ENCODE measurements at places on chromosomes 12 and 14.

- H3K4me3 ChIP-seq, result no peak overlapping the region
- H3K27me3 ChIP-seq, result no peaks in the 10 kb centered on the region
- H3K27ac ChIP-seq, result peak overlapping the region; percentile 38
- H3K36me3 ChIP-seq, result peaks cover 20% of the 10 kb centered on the region
- H3K4me1 ChIP-seq, result peaks cover 32% of the 10 kb centered on the region
Measured at GRCh38 chr14:22579236-22579635, 9.8 kb downstream of the DAD1 start.

- no peak overlapping the region for H3K4me3 ChIP-seq
- H3K27ac ChIP-seq, result no peak overlapping the region
- DNase-seq, result no peak
- peaks cover 15% of the 10 kb centered on the region for H3K27me3 ChIP-seq
Measured at GRCh38 chr12:28988325-28988704, 160.8 kb upstream of the FAR2 start.

DNA sequence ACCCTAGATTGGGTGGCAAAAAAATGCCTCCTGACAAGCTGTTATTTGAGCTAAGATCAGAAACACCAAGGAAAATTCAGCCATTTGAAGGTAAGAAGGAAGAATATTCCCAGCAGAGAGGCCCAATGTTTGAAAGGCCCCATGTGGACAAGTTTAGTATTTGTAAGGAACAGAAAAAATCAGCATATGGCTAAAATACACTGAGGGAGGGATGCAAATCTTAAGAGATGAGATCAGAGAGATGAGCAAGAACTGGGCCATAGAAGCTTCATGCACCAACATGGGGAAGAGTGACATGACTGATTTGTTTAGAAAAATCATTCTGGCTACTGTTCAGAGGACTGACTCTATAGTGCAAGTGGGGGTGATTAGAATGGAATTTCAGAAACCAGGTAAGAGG, 496.8 kb upstream of the SOX5 start:
- no peak overlapping the region for H3K4me3 ChIP-seq
- H3K36me3 ChIP-seq, result no peaks in the 10 kb centered on the region
- DNase-seq, result no peak
- no peaks in the 10 kb centered on the region for H3K4me1 ChIP-seq
- H3K27ac ChIP-seq, result no peak overlapping the region
- H3K27me3 ChIP-seq, result peaks cover 2% of the 10 kb centered on the region

DNA sequence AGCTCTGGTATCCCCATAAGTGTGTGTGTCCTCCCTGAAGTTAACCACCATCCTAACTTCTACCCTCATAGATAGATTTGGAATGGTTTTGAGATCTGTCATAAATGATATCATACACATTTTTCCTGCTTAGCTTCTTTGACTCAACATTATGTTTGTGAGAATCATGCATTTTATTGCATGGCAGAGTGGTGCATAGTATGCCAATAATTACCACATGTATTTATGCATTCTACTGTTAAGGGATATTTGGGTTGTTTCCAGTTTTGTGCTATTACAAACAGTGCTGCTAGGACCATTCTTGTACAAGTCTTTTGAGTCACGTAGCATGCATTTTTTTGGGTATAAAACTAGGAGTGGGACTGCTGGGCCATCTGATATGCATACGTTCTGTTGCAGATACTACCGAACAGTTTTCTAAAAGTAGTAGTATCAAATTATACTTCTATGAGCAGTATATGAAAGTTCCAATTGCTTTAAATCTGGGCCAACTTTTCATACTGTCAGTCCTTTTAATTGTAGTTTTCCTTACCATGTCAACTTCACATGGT, 13.4 kb downstream of the GRIP1 start:
- H3K27me3 ChIP-seq, result peaks cover 48% of the 10 kb centered on the region
- no peaks in the 10 kb centered on the region for H3K4me1 ChIP-seq
- H3K4me3 ChIP-seq, result no peak overlapping the region
- H3K36me3 ChIP-seq, result no peaks in the 10 kb centered on the region

DNA sequence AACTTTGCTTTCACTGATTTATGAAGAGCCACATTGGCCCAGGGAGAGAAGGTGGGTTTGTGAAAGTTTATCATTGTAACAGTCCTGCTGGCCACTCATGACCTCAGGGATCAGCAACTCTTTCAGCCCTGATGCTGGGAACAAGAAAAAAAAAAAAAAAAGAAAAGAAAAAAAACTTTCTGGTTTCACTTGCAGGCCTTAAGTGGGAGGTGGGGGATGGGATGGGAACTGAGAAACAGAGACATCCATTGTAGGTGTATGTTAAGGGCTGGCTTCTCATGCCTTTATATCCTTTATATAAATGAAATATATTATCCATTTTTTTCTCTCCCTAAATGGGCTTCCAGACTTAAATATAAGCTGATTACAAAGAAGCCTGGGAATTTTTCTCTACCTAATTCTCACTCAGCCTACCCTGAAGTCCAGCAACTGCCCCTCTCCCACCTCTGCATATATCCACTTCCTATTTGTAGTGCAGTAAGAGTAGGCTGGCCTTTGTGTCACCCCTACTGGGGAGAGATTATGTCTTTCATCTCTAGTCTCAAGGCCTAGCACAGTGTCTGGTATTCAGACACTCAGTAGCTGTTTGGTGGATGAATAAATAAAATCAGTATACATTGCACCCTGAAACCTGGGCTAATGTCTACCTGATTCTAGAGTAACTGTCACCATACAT, 187.1 kb downstream of the KICS2 start:
- H3K27ac ChIP-seq, result no peak overlapping the region
- no peaks in the 10 kb centered on the region for H3K27me3 ChIP-seq
- H3K36me3 ChIP-seq, result no peaks in the 10 kb centered on the region
- no peak for DNase-seq

GRCh38 chr12:130932061-130932930, 21.4 kb upstream of the ADGRD1 start:
- H3K36me3 ChIP-seq, result no peaks in the 10 kb centered on the region
- no peak overlapping the region for H3K4me3 ChIP-seq
- H3K4me1 ChIP-seq, result no peaks in the 10 kb centered on the region
- H3K27me3 ChIP-seq, result peaks cover 73% of the 10 kb centered on the region
- DNase-seq, result no peak

GRCh38 chr12:67811437-67812361, 163.2 kb downstream of the DYRK2 start:
- peaks cover 4% of the 10 kb centered on the region for H3K36me3 ChIP-seq
- no peaks in the 10 kb centered on the region for H3K27me3 ChIP-seq
- no peak overlapping the region for H3K27ac ChIP-seq
- no peak for DNase-seq
- no peaks in the 10 kb centered on the region for H3K4me1 ChIP-seq
- no peak overlapping the region for H3K4me3 ChIP-seq

GRCh38 chr14:50447461-50447860, 50.8 kb upstream of the CDKL1 start:
- no peak for DNase-seq
- no peak overlapping the region for H3K4me3 ChIP-seq
- no peaks in the 10 kb centered on the region for H3K4me1 ChIP-seq
- H3K36me3 ChIP-seq, result peaks cover 70% of the 10 kb centered on the region

GRCh38 chr14:103522649-103523574, at the start of gene CKB:
TSS of gene CKB (minus strand) at chr14:103522830. CDS start at chr14:103522493, 337 bp downstream.
- H3K27ac ChIP-seq, result no peak within 1 kb of the TSS
- no peak for DNase-seq
- no peaks in the 10 kb centered on the region for H3K36me3 ChIP-seq
- peak within 1 kb of the TSS; percentile 65 for H3K4me3 ChIP-seq

GRCh38 chr12:15485466-15485865, 163.2 kb downstream of the PTPRO start:
- DNase-seq, result no peak
- no peaks in the 10 kb centered on the region for H3K36me3 ChIP-seq
- H3K27me3 ChIP-seq, result peaks cover 9% of the 10 kb centered on the region
- no peak overlapping the region for H3K27ac ChIP-seq
- no peak overlapping the region for H3K4me3 ChIP-seq

GRCh38 chr12:57817261-57817989, 1.1 kb downstream of the AVIL start:
- H3K27me3 ChIP-seq, result no peaks in the 10 kb centered on the region
- DNase-seq, result no peak
- H3K27ac ChIP-seq, result no peak overlapping the region
- no peak overlapping the region for H3K4me3 ChIP-seq
- peaks cover 13% of the 10 kb centered on the region for H3K36me3 ChIP-seq

DNA sequence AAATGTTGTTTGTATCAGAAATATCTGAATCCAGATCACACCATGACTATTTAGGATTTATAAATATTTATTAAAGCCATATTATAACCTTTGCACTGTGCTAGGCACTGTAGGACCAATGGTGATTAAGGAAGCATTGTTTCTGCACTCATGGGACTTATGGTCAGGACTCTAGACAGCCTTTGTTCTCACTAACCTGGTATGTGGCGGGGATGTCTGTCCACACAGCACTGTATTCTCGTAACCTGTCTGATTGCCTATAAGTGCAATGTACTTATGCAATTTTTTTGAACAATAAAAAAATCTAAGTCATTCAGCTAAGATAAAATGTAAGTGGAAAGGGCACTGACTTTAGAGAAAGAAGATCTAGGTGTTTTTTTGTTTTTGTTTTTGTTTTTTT, 6.7 kb upstream of the SSPN start:
- H3K4me1 ChIP-seq, result no peaks in the 10 kb centered on the region
- H3K4me3 ChIP-seq, result no peak overlapping the region
- peaks cover 39% of the 10 kb centered on the region for H3K27me3 ChIP-seq
- H3K27ac ChIP-seq, result no peak overlapping the region
- no peaks in the 10 kb centered on the region for H3K36me3 ChIP-seq

GRCh38 chr14:98143566-98143965, 1128.4 kb downstream of the BCL11B start:
- no peak overlapping the region for H3K27ac ChIP-seq
- H3K4me1 ChIP-seq, result peaks cover 45% of the 10 kb centered on the region
- no peaks in the 10 kb centered on the region for H3K27me3 ChIP-seq
- H3K4me3 ChIP-seq, result no peak overlapping the region
- DNase-seq, result no peak
- H3K36me3 ChIP-seq, result no peaks in the 10 kb centered on the region

DNA sequence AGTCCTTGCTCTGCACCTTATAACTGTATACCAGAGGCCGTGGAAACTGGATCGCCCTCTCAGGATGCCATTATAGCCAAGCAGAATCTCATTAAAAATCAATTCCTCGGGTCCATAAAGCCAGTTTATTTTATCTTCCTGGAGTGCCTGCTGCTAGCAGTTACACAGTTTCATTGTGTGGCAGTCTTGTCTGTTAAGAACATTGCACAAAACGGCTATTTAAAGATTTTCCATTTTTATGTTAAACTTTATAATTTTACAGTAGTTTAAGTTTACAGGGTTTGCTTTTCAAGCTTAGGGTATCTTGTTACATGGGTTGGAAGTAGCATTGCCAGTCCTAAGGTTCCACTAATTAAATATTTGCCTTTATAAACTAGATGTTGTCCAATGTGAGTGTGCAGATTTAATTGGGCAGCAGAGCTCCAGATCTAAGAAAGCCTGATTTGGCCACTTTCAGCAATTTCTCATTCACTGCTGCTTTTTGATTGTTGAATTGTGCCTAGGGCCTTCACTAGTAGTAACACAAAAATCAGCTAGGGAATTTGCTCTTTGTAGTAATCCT, 17.0 kb downstream of the TMEM30B start:
- no peak overlapping the region for H3K4me3 ChIP-seq
- DNase-seq, result no peak
- H3K27me3 ChIP-seq, result peaks cover 37% of the 10 kb centered on the region
- no peaks in the 10 kb centered on the region for H3K36me3 ChIP-seq
- H3K4me1 ChIP-seq, result no peaks in the 10 kb centered on the region

- DNase-seq, result no peak
- peaks cover 1% of the 10 kb centered on the region for H3K4me1 ChIP-seq
- H3K36me3 ChIP-seq, result peaks cover 3% of the 10 kb centered on the region
- H3K27ac ChIP-seq, result no peak overlapping the region
Measured at GRCh38 chr14:103220134-103220981, 97.1 kb downstream of the TNFAIP2 start.

GRCh38 chr14:97180304-97181200, 383.4 kb downstream of the VRK1 start:
- no peaks in the 10 kb centered on the region for H3K36me3 ChIP-seq
- no peak overlapping the region for H3K4me3 ChIP-seq
- no peak overlapping the region for H3K27ac ChIP-seq
- peaks cover 9% of the 10 kb centered on the region for H3K27me3 ChIP-seq

DNA sequence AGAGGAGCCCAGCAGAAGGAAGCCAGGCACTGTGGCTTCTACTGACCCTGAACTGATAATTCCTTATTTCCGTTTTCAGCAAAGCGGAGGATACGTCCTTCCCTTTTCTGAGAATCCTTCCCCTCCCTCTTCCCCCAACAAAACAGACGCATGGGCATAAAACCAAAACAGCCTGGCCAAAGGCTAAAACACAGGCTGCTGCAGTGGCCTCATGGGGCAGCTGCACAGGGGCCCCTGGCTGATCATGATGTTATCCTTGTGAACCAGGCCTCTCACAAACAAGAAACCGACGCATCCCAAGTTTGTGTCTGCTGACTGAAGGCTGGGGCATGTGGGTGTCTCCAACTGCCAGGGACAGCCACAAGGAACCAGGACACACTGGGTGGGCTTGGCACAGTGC, 23.4 kb upstream of the STON2 start:
- no peaks in the 10 kb centered on the region for H3K36me3 ChIP-seq
- H3K27ac ChIP-seq, result no peak overlapping the region
- DNase-seq, result no peak
- no peak overlapping the region for H3K4me3 ChIP-seq

- no peaks in the 10 kb centered on the region for H3K4me1 ChIP-seq
- H3K27me3 ChIP-seq, result no peaks in the 10 kb centered on the region
- no peak overlapping the region for H3K27ac ChIP-seq
- H3K36me3 ChIP-seq, result no peaks in the 10 kb centered on the region
- no peak for DNase-seq
Measured at GRCh38 chr12:29869946-29870345, 86.2 kb upstream of the TMTC1 start.

DNA sequence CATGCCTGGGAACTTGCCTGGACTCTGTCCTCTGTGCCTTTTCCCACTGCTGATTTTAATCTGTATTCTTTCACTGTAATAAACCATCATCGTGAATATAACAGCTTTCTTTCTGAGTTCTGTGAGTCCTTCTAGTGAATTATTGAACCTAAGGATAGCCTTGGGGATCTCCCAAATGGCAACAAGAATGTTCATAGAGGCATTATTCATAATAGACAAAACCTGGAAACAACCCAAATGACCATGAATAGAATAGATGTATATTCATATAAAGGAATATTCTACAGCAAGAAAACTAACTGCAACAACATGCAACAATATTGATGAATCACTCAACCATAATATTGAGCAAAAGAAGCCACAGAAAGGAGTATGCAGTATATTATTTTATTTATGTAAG, 44.7 kb upstream of the CEP83 start:
- H3K4me3 ChIP-seq, result no peak overlapping the region
- peaks cover 3% of the 10 kb centered on the region for H3K36me3 ChIP-seq
- H3K27ac ChIP-seq, result no peak overlapping the region
- no peaks in the 10 kb centered on the region for H3K27me3 ChIP-seq

GRCh38 chr14:79011091-79011919, 841.1 kb downstream of the NRXN3 start:
- H3K27ac ChIP-seq, result no peak overlapping the region
- H3K4me1 ChIP-seq, result no peaks in the 10 kb centered on the region
- H3K27me3 ChIP-seq, result no peaks in the 10 kb centered on the region
- no peaks in the 10 kb centered on the region for H3K36me3 ChIP-seq
- no peak for DNase-seq

- no peak overlapping the region for H3K27ac ChIP-seq
- no peaks in the 10 kb centered on the region for H3K36me3 ChIP-seq
- no peak overlapping the region for H3K4me3 ChIP-seq
- DNase-seq, result no peak
- peaks cover 39% of the 10 kb centered on the region for H3K27me3 ChIP-seq
- H3K4me1 ChIP-seq, result no peaks in the 10 kb centered on the region
Measured at GRCh38 chr12:97006585-97006984, 99.5 kb downstream of the NEDD1 start.

- H3K27ac ChIP-seq, result no peak overlapping the region
- H3K4me3 ChIP-seq, result no peak overlapping the region
- H3K36me3 ChIP-seq, result no peaks in the 10 kb centered on the region
- H3K4me1 ChIP-seq, result no peaks in the 10 kb centered on the region
Measured at GRCh38 chr12:86513226-86513625, 257.0 kb upstream of the MGAT4C start.

Measured in effector memory CD8-positive, alpha-beta T cell (primary cell).